ENCODE measurements at places on chromosomes 5 and 9. TPM values are rescaled to one million over a fixed set of nuclear protein-coding genes. Genes with fewer than 3 reads are reported as not detected.

DNA sequence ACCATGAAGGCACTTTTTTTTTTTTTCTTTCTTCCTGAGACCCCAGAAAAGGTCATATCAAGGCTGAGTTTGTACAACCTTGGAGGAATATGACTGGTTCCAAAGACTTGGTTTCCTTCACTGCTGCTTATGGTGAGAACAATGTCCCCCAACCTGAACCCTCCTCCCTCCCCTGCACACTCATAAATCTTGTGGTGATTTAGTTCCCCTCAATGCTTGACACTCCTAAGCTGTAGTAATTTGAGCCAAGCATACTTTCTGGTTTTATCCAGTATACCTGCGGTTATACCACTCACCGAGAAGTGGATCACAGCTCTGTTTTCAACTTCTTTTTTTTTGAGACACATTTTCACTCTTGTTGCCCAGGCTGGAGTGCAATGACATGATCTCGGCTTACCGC lies 149.9 kb upstream of the KLF4 start:
- no peak for DNase-seq

GRCh38 chr9:33272061-33272460 lies 7.2 kb downstream of the CHMP5 start:
- no peak for DNase-seq

DNA sequence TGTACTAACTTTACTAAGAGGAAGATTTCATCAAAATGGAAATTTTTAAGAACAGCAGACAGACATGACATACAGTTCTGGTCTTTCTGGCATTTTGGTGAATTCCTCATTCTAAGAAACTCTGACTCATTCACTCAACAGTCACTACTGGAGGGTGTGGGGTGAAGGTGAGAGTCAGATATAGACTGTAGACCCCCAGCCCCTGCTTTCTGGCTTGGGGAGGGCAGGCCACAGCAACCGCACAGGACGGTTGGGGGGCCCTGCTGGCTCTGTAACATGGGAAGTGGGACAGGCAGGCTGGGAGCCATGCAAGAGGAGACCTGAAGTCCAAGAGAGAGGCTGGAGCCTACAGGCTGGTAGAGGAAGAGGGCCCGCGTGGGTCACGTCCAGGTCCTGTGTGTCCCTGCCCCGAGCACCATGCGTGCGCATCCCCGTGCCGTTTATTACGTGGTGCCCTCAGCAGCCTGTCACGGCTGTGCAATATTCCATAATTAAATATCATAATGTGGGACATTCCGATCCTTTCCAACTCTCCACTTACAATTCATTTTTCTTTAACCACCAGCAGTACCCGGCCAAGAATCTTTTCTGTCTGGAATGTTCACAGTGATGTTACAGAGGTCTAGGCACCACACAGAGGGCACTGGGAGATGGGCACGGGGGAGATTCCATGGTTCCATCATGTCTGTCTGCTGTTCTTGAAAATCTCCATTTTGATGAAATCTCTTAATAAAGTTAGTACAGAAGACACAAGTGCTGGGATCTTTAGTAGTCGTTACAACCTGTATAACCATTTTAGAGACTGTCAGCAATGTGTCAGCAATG lies 75.5 kb downstream of the SEMA4D start:
- DNase-seq: peak; percentile 88

GRCh38 chr9:132409828-132410528 lies at the start of gene CFAP77:
Gene CFAP77 (plus strand): TSS chr9:132410211. CDS start chr9:132410272, 61 bp downstream.
- DNase-seq: peak; percentile 39

DNA sequence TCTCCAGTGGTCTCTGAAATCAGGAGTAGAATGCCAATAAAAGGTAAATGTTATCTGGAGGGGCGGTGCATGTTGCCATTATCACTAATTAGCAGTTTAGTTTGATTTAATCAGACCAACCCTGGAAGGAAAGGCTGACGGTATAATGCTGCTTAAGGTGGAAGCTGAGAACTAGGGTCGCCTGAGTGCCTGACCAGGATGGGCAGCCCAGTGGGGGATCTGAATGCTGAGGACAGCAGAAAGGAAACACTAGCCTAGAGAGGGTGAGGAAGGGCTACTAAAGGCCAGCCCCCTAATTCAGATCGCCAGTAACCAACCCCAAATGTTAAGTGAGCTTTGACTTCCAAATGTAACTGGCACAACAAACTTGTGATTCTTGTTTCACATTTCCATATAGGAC lies 172.2 kb downstream of the APBA1 start:
- DNase-seq: no peak

LHX3 gene
- total RNA-seq: not detected

SVEP1 gene
- total RNA-seq: 16.7 TPM

CTSV gene
- total RNA-seq: 0.54 TPM
